Transverse colon (tissue), 4 donors: ENCODE measurements at places on chromosomes 13 and 19. TPM values are rescaled to one million over a fixed set of nuclear protein-coding genes. Genes with fewer than 3 reads are reported as not detected.
A peak's percentile ranks its signal among the peaks of the same experiment; 100 is the strongest.

DNA sequence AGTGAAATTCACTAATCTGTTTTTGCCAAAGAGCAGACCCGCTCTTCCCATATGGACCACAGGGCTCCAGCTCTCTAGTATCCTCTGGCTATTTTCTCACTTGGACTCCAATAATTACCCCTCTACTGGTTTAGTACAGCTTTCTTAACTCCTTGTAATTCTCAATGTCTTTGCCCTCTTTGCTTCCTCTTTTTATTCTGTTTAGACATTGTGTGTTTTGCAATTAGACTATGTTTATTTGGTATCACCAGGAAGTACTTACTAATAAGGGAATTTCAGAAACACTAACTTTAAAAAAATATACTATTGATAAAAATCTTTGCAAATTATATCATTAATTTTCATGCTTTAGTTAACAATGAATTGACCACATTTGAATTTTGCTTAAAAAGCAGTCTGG is 111.6 kb upstream of the OBI1 start:
- DNase-seq: no peak

- no peak for DNase-seq
Measured at GRCh38 chr13:92739306-92739818, 487.2 kb upstream of the GPC6 start.

- peak; percentile 39 for DNase-seq
Measured at GRCh38 chr13:24503379-24503696, 9.2 kb downstream of the PARP4 start.

- DNase-seq: peak; percentile 72
Measured at GRCh38 chr19:3108775-3109174, 14.6 kb downstream of the GNA11 start.

Gene SGCG
- total RNA-seq: not detected

DNA sequence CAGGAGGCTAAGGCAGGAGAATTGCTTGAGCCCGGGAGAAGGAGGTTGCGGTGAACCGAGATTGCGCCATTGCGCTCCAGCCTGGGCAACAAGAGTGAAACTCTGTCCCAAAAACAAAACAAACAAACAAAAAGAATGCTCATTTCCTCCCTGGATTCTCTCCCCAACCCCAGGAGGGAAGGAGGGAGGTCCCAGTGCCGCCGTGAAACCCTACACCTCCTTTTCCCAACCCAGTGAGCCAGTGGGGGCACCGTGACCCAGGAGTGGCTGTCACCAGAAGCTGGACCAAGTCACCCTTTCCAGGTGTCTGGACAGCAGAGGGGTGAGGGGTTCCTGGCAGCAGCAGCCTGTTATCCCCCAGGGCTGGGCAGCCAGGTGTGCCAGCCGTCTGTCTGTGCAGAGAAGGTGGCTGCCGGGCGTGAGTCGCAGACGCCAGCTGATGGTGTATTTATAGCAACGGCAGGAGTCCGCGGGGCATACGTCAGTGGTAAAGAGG is 23.5 kb downstream of the NFIC start:
- DNase-seq: no peak

Gene COX7A1
- total RNA-seq: 11.7 TPM

DNA sequence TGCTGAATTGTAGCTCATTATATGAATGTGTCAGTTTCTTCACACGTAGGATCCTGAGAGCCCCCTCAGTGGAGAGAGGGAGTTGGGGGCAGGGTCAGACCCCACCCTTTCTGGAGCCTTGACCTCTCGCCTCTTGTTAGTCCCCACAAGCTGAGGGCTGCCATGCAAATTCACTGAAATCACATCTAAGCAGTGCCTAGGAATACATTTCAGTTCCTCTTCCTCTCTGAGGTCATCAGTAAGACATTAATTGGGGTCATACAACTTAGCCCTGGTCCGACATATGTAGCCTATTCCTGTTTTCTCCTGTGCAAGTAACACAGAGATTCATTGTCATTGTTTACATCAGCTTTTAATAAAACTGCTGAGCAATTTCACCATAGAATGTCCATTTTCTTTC is 30.0 kb downstream of the MYO9B start:
- DNase-seq: no peak

- no peak for DNase-seq
Measured at GRCh38 chr19:45897261-45897812, 5.1 kb downstream of the MYPOP start.

DNA sequence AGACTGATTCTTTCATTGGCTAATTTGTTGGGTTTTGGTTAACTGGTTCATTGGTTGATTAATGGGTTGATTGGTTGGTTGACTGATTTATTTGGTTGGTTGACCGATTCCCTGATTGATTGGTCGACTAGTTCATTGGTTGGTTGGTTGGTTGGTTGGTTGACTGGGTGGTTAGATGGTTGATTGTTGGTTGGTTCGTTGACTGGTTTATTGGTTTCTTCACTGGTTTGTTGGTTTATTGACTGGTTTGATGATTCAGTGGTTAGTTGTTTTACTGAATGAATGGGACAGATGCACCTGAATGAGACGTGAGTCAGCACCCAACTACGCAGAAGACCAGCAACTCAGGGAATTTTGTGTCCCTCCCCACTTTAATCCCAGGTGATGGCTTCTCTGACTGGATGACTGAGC is 2.7 kb upstream of the NUP62 start:
- no peak for DNase-seq

GRCh38 chr13:24668955-24669582 is 11.1 kb upstream of the ATP12A start:
- DNase-seq: peak; percentile 89

DNA sequence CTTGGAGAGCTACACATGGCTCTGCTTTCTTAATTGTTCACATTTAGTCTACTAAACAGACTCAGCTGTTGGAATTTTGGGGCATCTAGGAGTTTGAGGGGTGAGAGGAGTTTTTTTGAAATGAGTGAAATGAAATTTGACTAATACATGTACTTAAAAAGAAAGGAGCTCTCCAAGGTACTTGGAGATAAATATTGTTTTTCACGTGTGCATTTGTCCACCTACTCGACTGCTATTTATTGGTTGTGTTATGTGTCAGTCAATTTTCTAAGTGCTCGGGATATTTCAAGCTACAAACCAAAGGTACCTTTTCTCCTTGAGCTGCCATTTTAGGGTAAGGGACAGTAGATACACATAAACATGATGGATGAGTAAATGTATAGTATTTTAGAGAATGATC is 697.0 kb downstream of the LIG4 start:
- DNase-seq: no peak

Gene ELANE
- 2.2 TPM for total RNA-seq

GRCh38 chr19:44202470-44202869 is 9.9 kb upstream of the ZNF227 start:
- DNase-seq: no peak

GRCh38 chr13:41820581-41821237 is 140.2 kb downstream of the VWA8 start:
- DNase-seq: no peak

DNA sequence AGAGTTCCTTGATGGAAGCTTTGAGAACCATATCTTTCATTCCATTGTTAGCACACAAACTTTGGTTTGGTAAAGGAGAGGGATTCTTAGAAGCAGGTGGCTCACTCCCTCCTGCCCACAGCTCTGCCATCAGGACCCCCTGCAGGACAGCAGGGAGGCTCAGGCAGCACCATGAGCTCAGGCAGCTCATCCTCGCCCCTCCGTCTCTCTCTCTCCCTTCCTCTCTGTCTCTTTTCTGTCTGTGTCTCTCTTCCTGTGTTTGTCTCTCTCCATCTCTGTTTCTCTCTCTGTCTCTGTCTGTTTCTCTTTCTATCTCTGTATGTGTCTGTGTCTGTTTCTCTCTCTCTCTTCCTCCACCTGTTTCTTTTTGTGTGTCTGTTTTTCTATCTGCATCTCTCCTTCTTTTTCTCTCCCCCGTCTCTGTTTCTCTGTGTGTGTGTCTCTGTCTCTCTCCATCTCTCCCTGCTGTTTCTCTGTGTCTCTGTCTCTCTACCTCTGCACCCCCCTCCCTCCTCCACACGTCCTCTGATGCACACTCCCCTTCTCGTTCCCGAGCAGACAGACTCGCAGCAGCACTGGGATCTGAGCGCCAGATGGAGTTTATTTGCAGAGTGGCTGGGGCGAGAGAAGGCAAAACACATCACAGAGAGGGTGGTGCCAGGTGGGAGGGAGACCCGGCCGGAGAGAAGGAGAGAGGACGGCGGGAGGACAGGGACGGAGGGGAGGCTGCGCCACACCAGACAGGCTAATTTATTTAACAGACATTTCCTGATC is 8.7 kb downstream of the SBK2 start:
- no peak for DNase-seq

Gene RAB3A
- 2.2 TPM for total RNA-seq

GRCh38 chr19:13020002-13020414 is 24.7 kb downstream of the NFIX start:
- no peak for DNase-seq

DNA sequence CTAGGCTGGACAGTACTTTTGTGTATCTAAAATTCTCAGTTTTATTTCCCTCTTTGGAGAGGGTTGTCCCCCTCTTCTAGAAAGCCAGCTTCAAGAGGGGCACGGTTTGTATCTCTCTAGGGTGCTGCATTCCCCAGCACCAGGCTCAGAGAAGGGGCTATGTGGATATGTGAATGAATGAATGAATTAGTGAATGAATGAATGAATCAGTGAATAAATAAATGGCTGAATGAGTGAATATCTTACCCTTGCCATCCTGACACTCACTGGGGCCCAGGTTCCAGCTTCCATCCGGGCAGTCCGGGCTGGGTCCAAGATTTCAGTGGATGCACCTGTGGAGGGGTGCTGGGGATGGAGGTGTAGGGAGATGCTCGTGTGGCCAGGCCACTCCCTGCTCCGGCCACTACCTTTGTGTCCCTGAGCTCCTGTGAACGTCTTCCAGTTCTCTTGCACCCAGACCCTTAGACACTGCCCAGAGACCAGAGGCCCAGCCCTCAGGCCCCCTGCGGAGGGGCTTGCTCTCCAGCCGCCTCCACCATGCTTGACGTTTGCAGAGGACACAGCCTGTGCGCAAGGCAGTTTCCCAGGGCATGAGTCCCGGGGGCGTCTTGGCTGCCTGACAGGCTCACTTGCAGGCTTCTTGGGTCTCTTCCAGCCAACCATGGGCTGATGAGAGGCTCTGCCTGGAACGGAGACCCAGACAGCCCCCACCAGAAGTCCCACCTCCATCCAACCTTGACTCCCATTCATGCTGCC is 2.8 kb upstream of the KCNN1 start:
- no peak for DNase-seq

Gene CEACAM4
- 1.5 TPM for total RNA-seq

DNA sequence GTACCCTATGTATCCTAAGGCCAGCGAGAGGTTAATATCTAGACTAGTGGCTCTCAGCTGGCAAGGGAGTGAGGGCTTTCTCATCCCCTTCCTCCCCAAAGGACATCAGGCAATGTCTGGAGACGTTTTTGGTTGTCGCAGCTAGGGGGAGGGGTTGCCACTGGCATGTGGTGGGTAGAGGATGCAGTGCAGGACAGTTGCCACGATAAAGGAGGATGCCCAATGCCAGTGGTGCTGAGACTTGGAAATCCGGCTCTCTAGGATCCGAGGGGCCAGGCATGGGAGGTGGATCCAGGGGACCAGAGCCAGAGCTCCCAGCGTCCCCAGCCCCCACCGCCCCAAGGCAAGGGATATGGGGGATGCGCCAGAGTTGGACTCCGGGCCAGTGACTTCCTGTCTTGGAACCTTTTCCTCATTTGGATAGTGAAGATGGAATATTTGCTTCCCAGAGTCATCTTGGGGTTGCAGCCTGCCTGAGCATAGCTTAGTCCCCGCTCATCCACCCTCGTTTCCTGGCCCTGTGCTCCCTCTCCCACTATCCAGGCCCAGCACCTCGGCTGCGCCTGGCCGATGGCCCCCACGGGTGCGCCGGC is 4.9 kb downstream of the SSC5D start:
- no peak for DNase-seq

Gene CD209
- 5.7 TPM for total RNA-seq

GRCh38 chr13:65445340-65445739 is 1784.8 kb downstream of the PCDH9 start:
- no peak for DNase-seq

Gene TTC9B
- total RNA-seq: not detected

Gene APOC1
- total RNA-seq: 48.4 TPM
